ENCODE measurements at places on chromosomes 7 and 10.

- DNase-seq = no peak
Observed at GRCh38 chr7:33412331-33412730, 283.0 kb downstream of the BBS9 start.

DNA sequence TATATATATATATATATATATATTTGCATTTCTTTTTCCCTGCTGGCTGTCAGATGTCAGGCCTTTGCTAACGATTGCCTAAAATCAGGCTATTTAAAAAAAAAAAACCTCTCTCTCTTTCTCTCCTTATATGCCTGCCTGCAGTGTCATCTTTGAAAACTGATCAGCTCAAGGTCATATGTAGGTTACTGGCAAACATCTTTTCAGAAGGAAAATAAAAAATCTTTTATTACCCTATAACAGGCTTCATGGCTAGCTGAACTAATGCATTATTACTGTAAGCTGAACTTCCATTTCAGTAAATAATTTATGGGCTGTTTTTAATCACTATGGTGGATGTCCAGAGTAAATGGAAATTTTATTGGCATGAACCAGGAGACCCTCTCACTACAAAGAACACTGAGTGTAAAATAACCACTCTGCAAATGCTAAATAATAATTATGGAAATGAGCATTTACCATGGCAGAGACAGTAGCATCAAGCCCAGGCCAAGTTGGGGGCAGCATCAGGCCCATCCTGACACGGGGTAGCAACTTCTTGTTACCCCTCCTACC lies 29.3 kb downstream of the HSPA12A start:
- DNase-seq = no peak

- DNase-seq = no peak
Observed at GRCh38 chr10:131019696-131020095, 291.8 kb downstream of the TCERG1L start.

DNA sequence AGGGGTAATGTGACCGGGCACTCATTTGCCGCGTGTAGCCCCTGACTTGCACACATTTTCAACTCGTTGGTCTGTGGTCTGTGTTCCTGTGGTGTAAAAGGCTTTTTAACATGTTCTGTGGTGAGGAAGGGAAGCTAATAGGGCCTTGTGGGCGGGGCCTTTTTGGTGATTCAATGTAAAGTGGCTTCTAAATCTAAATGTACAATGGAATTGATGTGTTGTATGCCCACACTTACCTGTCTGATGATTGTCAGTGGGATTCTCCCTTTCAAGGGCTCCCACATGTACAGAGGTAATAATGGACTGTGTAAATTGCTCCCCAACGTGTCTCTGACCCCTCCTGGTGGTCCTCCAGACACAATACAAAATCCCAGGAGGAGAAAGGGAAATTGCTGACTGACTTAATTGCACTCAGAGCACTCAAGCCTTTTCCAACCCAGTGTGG lies 43.1 kb upstream of the GATAD1 start:
- DNase-seq = no peak

DNA sequence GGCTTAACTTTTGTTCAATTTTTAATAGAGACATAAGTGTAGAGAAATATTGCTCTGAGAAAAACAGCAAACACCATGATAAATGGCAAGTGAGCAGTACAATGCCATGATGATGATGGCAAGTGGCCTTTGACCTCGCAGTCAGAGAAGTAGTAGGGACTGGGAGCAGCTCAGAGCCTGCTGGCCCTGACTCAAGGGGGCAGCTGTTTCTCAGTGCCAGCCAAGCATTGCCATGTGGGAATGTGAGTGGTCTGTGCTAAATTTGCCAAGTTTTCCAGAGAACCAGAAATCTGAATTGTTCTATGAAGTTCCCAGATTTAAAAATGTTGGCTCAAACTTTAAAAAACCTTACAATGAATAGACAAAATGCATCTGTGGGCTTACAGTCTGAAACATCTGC lies 187.9 kb downstream of the BICC1 start:
- no peak for DNase-seq

DNA sequence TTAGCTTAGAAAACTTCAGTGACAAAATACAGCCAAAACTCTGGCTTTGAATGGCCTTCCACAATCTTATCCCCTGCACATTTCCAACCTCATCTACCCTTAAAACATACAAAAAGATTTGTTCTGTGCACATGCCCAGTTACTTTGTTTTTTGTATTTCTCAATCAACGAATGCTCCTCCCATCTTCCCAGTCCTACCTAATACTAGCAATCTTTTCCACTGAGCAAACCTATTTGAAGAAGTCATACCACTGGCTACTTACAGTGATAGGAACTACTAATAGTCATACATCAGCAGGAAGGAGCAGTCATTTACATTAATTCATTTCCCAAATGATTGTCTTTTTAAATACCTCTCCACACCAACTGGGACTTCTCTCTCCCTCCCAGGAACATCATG lies 2.5 kb downstream of the USP54 start:
- DNase-seq = no peak

DNA sequence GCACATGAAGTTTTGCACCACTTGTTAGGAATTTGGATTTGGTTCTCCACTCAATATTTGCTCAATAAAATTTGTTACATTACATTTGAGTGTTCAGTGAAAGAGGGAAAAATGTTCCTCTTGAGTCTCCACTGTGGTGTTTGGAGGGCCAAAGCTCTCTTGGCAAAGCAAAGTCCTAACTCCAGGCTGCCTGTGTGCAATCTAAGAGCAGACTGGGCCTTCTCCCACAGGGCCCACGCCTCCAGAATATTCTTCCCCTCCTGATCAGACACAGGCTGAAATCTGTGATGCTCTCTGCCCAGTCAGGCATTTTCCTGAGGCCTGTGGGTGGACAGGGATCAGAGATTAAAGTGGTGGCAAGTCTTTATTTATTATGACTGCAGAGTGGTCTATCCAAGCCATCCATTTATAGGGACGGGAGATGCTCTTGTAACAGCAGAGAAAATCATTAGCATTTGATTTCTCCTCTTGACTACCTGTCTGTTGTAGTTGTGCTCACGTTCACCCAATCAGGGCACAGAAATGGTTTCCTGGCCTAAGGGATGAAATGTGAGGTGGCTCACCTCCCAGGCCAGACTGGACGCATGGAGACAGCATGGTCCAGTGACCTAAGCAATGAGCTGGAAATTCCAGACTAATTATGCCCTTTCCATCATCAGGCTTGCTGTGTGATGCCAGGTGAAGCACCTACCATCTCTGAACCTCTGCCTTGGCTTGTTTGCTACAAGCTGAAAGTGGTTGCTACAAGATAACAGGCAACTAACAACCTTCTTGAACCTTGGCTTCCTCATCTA lies 147.1 kb upstream of the NRBF2 start:
- no peak for DNase-seq

DNA sequence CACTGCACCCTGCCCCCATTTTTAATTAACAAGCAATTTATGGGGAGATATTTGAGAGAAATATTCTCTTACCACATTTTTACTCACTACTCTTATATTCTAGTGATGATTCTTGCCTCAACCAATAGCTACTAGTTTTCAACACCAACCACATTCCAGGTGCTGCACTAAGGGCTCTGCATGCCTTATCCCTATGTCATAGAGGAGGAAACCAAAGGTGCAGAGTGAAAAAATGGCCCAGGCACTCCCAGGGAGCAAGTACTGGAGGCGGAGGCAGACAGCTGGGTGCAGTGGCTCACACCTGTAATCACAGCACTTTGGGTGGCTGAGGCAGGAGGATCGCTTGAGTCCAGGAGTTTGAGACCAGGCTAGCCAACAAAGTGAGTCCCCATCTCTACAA lies 35.5 kb upstream of the TPST1 start:
- DNase-seq = no peak

DNA sequence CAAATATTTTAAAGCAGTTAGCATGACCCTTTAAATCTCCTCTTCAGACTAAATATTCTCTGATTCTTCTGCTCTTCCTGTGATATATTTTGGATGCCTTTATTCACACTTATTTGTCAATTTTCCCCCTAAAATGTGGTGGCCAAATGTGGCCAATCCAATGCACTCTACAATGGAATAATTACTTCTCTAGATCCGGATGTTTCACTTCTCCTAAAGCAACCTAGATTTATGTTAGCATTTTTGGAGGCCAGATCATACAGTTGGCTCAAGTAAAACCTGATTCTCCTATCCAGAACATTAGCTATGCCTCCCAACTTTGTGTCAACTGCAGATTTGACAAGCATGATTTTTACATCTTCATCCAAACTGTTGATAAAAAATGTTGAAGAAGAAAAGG lies 153.7 kb downstream of the CREB5 start:
- DNase-seq = no peak

GRCh38 chr10:78577712-78578111 lies 491.1 kb upstream of the ZMIZ1 start:
- DNase-seq = no peak
